ENCODE measurements at places on chromosomes 13 and 19.

- DNase-seq: no peak
Measured at GRCh38 chr19:4183967-4184717, 1.7 kb downstream of the ANKRD24 start.

DNA sequence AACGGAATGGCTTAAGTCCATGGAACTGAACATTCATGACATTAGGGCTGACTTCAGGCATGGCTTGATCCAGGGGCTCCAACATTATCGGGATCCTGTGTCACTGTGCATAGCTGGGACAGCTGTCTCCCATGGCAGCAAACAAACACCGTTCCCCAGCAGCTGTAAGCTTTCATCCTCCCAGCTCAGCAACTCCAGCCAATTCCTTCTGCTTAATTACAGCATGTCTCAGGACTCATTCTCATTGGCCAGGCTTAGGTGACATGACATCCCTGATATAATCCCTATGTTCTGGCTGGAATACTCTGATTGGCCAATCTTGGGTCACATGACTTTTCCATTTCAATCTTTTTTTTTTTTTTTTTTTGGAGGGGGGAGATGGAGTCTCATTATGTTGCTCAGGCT lies 10.9 kb upstream of the TLE5 start:
- DNase-seq: no peak

DNA sequence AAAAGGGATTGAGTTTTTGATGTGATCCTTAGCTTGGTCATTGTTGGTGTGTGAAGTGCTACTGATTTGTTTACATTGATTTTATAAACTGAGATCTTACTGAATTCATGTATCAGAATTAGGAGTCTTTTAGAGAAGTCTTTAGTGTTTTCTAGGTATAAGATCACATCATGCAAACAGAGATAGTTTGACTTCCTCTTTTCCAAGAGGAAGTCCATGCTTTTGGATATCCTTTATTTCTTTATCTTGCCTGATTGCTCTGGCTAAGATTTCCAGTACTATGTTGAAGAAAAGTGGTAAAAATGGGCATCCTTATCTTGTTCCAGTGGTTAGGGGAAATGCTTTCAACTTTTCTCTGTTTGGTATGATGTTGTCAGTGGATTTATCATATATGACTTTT lies 561.2 kb upstream of the SLITRK1 start:
- DNase-seq: no peak

DNA sequence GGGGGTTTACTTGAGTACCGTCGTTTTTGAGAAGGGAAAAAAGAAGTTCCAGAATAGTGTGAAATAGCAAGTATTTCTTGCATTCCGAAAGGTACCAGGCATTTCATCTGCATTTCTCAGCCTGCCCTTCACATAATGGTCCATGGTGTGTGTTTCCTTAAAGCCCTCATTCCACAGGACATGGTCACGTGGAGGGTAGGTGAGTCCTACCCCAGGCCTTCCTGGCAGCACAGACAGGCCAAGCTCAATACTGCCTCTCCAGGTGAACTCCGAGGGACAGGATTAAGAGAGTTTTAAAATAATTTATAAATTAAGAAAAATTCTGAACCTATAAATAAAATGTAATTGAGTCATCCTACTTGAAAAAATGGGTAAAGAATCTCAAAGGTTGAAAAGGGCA lies 64.7 kb downstream of the TNFRSF19 start:
- DNase-seq: no peak

- DNase-seq: no peak
Measured at GRCh38 chr19:6222884-6223283, 56.9 kb downstream of the MLLT1 start.

GRCh38 chr19:33501693-33502356 lies 19.8 kb downstream of the PEPD start:
- DNase-seq: no peak
